GM12865 (cell line): ENCODE measurements at places on chromosomes 11 and 22.

- DNase-seq, result no peak
These were observed 607 bp downstream of the CCDC82 start for GRCh38 chr11:96388891-96389719.

DNA sequence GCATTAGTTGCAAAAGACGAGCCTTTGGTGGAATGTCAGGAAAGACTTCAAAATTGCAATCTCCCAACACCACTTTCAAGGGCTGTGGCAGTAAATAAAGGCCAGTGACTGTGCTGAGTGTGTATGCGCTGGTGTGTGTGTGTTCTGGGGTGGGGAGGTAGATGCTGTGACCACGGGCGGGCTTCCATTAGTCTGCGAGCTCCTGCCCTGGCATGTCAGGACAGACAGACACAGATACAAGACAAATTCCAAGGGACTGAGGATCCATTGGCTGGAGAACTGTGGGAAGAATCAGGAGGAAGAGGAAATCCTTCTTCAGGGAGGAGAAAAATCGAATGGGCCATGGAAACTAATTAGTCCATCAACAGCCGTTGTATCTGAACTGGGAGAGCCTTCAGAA, 83.6 kb downstream of the FEZ1 start:
- DNase-seq, result no peak

- DNase-seq, result no peak
These were observed 92.3 kb upstream of the ANO1 start for GRCh38 chr11:69985641-69986439.

DNA sequence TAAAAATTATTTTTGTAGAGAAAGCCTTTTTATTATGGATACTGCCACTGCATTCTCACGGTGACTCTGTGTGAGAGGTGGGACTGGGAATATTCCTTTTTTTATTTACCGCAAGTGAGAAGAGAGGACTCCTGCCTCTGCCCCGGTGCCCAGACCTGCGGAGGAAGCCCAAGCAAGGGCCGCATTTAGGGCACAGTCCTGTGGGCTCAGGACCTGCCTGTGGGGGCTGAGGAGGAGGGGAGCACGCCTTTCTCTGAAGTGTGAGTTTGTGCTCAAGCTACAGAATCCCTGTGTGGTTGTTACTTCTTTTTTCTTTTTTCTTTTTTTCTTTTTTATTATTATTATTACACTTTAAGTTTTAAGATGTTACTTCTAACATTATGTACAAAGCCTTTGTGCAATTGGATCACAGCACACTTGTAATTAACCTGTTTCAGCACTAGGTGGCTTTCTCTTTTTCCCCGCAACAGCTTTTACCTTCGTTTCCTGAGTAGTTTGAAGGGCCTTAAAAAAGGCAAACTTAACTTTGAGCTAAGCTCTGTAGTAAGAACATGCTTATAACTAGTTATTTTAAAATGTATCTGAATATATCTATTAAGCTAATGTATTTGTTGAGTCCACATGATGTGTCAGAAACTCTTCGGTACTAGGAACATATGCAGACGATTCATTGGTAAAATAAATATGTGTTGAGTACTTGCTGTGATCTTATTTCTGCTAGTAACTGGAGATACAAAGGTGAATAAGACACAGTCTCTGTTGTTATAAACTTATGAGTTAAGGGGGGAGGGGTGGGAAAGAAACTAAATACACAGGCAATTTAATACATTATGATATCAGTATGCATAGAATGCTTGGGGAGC, 18.3 kb downstream of the AMOTL1 start:
- peak; percentile 41 for DNase-seq

DNA sequence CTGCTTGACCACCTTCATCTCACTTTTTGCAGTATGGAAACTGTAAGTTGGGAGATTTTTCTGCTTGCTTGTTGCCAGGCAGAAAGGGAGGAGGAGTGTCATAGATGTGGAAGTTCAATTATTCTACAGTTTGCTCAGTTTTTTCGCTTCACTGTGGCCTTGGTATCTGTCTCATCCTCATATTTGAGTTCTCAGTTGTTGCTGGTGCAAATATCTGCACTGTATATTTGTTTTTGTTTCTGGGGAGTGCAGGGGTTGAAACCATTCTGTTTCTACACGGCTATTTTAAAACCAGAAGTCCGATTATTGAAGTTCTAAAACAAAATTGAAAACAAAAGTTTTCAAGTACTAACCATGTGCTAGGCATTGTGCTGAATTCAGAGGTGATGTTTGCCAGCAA, 153.4 kb downstream of the JRKL start:
- peak; percentile 23 for DNase-seq

GRCh38 chr11:61194169-61194671, 9.1 kb upstream of the PGA3 start:
- DNase-seq, result no peak

DNA sequence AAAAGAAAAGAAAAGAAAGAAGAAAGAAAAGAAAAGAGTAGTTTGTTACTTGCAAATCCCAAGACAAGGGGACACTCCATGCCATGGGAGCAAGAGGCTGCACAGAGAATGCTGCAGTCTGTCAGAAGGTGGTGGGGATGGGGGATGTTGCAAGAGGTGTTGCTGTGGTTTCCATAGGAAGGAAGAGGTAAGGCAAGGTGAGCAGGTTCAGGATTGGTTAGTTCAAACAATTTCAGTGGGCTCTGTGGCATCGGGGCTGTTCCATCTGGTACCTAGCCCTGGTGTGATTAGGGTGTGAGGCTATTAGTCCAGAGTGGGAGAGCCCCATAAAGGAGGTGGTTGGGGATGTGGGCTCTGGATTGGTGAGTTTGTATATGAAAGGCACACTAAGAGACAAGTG, 172.7 kb downstream of the BCR start:
- DNase-seq, result no peak

- DNase-seq, result no peak
These were observed 618.8 kb downstream of the TBC1D22A start for GRCh38 chr22:47381240-47381639.

- no peak for DNase-seq
These were observed 186.4 kb downstream of the BLID start for GRCh38 chr11:121929581-121929980.

DNA sequence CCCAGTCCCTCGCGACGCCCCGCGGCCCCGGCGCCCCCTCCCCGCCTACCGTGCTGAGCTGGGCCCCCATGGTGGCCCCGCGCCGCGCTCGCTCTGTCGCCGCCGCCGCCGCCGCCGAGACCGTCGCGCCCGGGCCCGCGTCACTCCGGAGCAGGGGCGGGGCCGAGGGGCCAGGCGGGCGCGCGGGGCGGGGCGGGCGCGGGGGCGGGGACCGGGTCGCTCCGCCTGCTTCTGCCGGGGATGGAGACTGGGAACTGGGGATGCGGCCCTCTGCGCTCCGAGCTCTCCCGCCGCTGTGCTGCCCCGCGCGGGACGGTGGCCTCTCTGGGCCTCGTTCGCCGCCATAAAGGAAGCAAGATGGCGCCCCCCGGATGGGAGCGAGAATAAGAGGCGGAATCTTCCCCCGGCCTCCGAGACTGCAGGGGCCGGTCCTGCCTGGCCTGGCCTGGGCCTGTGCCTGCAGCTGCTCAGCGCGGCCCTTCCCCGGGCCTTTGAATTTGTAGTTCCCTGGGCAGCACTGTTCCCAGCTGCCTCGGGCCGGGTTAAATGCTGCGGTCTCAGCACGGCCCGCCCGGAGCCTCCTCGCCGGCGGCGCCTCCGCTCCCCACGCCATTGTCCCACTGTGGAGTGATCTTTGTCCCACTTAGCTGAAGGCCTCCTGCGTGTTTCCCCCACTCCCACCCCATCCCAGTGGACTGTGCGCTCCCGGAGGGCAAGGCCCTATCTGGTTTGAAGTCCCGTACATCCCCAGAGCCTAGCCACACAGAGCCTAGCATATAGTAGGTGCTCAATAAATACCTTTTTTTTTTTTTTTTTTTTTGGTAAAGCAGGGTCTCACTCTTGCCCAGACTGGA, at the start of gene CYB5R3:
TSS of gene CYB5R3 (minus strand) at position 147 of the 854 bp plus-strand sequence. CDS start at position 70, 77 bp downstream.
- DNase-seq, result peak; percentile 87

DNA sequence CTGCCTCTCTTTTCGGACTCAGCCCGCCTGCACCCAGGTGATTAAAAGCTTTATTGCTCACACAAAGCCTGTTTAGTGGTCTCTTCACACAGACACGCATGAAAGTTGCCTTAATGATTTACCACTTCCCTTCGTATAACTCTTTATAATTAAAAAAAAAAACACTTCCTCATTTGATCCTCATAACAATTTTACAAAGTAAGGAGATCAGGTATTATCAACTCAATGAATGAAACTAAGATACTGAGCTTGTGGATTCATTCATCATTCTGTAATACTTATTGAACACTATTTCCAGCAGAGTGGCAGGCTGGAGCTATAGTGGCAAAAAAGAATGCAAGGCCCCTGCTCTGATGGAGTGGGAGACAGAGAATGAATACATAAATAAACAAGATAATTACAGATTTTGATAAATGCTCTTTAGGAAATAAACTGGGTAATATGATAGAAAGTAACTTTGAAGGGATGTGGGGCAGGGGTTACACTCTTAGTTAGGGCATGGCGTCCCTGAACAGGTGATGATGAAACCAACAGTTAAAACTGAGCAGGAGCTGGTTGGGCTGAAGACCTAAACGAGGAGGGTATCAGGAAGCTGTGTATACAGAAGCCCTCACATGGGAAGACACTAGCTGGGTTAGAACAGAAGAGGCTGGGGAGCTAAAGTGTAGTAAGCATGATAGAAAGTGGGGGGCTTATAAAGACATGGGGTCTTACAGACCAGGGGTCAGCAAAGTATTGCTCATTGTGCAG, 5.4 kb upstream of the CRTAM start:
- DNase-seq, result no peak

DNA sequence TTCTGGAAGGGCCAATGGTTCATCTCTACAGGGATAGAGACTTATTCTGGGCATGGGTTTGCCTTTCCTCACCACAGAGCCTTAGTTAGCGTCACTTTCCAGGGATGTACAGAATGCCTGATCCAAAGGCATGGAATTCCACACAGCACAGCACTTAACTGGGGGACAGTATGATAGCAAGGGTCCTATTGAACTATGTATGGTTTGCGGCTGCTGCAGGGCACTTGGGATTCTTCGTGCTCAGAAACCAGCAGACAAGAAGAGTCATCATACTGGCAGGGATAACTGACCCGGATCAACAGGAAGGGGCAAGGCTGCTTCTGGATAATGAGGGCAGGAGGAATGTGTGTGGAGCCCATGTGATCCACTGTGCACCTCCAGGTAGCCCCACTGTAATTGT, 105.7 kb downstream of the SWAP70 start:
- no peak for DNase-seq

GRCh38 chr11:22349491-22349890, 11.3 kb downstream of the SLC17A6 start:
- DNase-seq, result no peak

DNA sequence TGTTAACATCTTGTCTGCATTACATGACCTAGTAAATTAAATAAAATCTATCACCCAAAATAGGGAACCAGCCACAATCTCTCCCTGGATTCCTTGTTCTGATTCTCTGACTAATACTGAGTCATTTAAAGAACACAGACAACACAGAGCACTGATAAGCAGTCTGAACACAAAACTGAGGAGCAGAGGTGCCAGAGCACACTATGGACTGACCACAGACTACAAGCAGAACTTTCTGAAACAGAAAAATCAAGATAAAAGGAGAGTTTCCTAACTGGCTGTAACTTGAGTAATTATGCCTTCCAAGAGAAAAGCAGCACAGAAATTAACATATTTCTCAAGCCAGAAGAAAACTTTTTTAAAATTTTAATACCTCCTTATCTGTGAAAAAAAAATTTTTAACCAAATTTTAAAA, 128.8 kb downstream of the SGSM3 start:
- DNase-seq, result peak; percentile 72

DNA sequence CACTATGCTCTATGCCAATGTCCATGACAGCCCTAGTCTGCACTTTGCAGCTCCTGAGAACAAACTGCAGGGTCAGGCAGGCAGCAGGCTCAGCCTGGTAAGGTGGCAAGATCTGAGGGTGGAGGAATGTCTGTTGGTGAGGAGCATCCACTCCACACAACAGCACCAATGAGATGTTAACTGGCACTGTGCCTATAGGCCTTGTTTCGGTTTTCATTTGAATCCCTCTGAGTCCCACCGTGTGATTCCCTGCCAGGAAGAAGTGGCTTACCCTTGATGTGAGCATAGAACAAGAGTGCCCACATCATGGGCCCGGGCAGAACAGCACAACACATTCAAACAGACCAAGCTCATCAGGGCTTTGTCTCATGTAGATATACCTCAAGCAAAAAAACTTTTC, 44.1 kb upstream of the CHRM4 start:
- peak; percentile 5 for DNase-seq

GRCh38 chr11:57311109-57311936, 13.4 kb downstream of the TNKS1BP1 start:
- DNase-seq, result peak; percentile 81

DNA sequence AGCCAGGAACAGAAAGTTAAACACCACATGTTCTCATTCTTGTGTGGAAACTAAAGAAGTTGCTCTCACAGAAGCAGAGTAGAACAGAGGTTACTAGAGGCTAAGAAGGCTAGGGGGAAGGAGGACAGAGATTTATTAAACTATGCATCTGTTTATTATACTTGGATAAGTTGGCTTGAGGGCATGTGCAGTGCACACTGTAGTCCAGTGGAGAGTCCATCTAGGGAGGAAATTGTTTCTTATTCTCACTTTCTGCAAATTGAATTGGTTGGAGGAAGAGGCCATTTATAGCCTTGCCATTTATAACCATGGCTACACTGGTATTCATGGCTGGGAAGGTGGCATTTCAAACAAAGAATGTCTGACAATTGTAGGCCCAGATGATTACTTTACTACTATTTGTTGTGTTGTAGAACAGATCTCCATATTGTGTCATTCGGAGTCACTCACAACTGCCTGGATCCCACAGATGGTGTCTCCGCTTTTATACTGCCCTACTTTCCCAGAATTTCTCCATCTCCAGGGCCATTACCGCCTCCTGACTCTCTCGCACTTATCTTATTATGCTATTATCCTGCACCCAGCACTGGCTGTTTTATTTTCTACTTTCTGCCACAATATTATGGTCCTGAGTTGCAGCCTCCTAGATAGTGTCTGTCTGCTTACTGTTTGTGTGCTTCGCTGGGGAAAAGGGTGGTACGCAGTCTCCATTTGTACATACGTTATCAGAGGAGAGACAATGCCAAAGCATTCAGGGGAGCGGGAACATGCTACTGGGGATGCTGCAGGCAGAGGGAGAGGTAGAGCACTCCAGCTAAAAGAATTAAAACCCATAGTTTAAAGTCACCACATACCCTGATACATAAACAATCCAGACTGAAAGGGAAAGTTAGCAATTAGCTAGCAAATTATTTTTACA, 169.3 kb upstream of the BLID start:
- DNase-seq, result no peak

GRCh38 chr22:50282361-50283155, 12.4 kb upstream of the MAPK11 start:
- DNase-seq, result no peak

DNA sequence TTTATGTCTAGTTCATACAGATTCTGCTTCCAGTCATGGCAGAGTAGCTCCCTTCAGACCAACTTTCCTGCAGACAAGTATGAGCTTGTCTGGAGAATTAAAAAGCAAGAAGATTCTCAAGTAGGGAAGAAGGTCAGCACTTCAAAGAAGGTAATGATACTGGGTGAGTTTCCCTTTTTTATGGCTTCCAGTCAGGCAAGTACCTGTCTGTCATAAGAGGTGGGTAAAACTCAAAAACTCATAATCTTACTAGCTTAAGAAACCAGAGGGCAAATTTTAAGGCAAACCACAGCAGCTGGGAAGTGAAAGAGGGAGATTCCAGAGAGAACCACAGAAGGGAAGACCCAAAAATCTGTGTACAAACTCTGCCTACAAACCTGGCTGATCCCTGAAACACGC, 54.2 kb downstream of the DENND5A start:
- peak; percentile 81 for DNase-seq
